ENCODE measurements at places on chromosomes 4 and X.
A peak's percentile ranks its signal among the peaks of the same experiment; 100 is the strongest.

GRCh38 chr4:38529189-38530115, 134.5 kb upstream of the KLF3 start:
- peak; percentile 6 for DNase-seq

- DNase-seq: no peak
Observed at GRCh38 chr4:127975121-127975770, 10.0 kb downstream of the ABHD18 start.

DNA sequence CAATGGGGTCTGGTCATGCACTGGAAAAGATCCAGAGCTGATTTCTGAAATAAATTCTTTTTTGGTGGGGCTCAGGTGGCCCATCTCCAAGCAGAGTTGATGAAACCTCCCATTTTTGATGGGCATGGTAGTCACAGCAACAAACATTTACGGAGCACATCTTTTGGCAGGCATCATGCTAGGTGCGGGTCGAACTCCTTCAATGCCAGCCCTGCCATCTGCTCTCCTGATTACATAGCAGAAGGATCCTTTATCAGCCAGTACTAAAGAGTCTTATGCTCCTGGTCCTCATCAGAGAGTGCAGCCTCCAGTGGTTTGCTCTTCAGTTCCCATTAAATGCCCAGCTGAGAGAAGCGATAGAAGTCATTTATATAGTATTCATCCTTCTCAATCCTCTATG, 121.7 kb downstream of the GRXCR1 start:
- no peak for DNase-seq

GRCh38 chrX:33142331-33142730, 69.0 kb downstream of the DMD start:
- DNase-seq: no peak

- DNase-seq: no peak
Observed at GRCh38 chrX:130049821-130050220, 60.5 kb downstream of the ELF4 start.

DNA sequence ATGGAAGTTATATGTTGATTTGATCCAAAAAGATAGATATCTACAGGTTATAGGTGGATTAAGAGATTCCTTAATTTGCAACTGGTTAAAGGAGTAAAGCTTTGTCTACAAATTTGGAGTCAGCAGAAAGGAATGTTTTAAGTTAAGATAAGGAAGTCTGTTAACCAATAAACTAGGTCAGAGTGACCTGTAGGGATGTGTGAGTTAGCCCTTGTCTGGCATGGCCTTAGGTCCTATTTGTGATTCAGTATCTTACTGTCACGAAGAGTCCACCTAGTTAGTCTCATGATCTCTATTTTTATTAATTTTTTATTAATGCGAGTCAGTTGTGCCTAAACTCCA, 230.8 kb downstream of the INPP4B start:
- no peak for DNase-seq

- DNase-seq: peak; percentile 3
Observed at GRCh38 chr4:146342600-146343192, 128.4 kb downstream of the REELD1 start.

- DNase-seq: peak; percentile 25
Observed at GRCh38 chrX:153875391-153876111, 10.4 kb downstream of the L1CAM start.

DNA sequence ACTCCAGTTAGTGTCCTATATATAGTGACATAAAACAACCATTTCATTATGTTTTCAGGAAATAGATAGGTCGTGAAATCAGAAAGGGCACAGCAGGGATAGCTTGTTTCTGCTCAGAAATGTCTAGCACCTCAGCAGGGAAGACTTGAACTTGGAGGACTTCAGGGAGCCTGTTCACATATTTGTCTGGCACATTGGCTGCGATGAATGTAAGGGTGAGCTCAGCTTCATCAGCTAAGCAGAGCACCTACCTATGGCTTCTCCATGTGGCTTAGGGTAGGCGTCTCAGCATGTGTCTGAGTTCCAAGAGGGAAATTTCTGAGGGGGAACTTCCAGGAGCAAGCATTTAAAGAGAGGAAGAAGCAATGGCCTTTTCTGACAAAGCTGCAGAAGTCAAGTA, 126.2 kb downstream of the PCDH10 start:
- DNase-seq: no peak

DNA sequence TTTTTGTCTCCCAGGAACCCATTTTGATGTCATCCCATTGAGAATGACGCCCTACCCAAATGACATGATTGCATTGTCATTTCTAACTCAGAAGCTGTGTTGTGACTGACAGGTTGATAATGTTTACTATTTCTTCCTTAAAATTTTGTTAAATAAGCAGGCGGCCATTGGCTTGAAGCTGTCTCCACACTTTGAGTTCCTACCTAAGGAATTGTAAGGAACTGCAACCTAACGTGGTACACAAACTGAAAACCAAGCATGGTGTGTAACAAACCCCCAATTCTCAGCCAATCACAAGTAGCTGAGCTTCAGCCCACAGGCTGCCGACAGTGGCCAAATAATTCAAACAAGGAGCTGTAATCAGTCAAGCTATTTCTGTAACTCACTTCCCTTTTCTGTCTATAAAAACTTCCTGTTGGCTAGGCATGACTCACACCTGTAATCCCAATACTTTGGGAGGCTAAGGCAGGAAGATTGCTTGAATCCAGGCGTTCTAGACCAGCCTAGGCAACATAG, 2.9 kb upstream of the MND1 start:
- no peak for DNase-seq

DNA sequence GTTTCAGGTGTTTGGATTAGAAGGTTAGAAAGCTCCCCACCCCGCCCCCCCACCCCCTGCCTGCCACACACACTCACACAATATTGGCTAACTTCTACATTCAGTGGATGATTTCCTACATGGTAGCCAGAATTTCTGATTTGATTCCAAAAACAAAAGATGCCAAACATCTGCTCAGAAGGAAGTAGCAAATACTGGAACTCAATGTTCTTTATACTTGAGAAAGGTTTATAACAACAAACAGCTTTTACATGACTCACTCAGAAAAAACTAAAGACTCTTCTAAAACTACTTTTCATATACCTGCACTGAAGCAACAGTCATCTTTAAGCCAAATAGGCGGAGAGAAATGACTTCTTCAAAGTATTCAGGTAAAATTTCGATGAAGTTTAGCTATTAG, 750.5 kb upstream of the POU3F4 start:
- no peak for DNase-seq

DNA sequence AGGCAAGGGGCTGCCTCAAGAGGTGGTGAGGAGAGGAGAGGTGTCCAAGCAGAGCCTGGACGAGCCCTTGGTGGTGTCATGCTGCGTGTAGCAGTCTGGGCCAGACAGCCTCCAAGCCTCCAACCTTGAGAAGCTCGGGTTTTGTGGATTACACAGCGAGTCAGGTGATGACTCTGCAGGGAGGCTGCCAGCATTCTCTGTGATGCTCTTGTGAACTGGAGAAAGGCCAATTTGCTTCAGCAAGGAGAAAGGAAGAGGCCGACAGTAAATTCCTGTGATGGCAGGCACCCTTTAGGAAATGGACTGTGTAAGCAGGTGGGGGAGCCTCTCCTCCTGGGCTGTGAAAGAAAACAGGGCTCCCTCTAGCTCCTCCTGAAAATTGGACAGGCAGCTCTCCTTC, 36.0 kb upstream of the CD99L2 start:
- no peak for DNase-seq

DNA sequence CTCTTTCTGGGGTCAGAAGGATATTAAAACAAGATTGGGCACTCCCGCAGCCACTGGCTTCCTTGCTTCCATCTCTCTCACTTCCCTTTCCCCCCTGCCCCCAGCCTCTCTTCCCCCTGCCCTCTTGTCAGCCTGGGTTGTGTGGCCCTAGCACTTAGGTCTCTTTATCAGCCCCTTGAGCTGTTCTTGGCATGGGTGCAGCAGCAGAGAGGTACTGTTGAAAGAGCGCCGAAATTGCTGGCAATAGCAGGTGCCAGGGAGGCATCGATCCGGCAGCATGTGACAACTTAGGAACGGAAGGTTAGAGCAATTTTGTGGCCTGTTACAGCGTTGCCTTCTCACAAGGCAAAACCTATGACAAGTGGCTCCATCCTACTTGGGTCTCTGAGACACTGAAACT, 333.1 kb upstream of the IGFBP7 start:
- no peak for DNase-seq

DNA sequence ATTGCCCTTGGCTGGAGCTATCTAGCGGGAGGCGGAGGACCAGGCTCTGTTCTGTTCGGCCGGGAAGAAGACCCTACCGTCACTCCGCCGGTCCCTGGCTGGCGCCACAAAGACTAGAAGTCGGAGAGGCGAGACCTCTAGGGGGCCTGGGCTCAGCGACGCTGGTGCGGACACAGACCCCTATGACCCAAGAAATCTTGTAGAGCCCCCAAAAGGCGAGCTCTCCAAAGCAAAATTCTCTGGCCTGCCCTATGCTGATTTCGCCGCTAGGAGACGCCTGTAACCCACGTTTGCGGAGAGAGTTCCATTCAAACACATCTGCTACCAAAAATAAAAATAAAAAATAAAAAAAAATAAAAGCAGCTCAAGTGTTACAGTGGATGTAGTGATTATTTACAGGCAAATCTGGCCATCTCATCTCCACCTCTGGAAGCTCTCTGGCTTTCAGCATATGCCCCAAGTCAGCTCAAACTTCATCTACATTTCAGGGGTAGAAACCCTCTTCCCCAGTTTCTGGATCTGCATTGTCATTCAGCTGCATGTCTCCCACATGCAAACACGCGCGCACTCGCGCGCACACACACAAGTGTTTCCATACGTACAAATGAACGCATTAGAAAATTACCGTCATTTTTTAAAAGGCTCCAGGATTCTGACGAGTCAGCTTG, 2.4 kb upstream of the PCDH10 start:
- no peak for DNase-seq

- no peak for DNase-seq
Observed at GRCh38 chr4:10593130-10593529, 91.4 kb downstream of the CLNK start.

- no peak for DNase-seq
Observed at GRCh38 chrX:137033774-137034507, at the start of gene GPR101. GPR101 (minus strand) TSS chrX:137033995; CDS start chrX:137031674, 2,321 bp downstream.

GRCh38 chr4:126375462-126376054, 1060.8 kb downstream of the FAT4 start:
- no peak for DNase-seq

DNA sequence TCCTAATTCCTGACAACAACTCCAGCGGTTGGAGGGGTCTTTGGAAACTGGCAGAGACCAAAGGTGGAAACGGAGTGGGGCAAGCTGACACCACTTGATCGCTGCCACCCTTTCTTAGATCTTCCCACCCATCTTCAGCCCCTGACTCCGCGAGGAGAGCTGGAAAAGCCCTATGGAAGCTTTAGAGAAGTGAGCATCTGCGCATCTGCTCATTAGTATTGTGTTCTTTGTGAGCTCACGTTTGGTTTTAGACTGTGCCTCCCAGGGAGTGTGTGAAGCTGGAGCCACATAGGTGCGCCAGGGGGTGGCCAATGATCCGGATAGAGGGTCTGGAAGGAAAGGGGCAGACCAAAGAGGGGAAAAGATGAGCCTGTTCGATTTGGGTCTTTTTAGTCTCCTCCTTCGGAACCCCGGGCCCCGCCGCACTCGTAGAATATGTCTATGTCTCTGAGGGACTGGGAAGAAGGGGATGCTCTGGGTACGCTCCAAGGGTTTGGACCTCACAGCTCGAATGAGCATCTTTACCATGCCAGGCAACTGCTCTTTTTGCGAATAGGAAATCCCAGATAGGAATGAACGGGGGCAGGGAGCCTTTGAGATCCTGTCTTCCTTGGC, 578 bp upstream of the DKK2 start:
- no peak for DNase-seq

DNA sequence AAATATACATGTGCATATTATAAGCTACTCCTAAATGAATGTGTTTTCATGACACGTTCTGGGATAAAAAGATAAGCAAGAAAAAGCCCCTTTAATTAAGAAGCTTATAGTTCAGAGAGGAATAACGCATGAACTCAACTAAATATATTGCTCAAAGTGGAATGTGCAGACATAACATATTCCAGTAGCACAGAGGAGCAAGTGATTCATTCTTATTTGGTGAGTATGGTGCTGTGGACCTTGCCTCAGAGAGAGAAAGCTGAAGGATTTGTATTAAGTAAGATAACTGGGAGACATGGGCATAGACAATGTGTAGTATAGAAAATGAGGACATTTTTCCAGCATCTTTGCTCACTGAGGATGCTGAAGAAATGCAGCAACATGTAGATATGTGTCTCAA, 76.8 kb downstream of the CFAP299 start:
- no peak for DNase-seq

GRCh38 chrX:39653691-39654090, 444.1 kb downstream of the BCOR start:
- DNase-seq: no peak

DNA sequence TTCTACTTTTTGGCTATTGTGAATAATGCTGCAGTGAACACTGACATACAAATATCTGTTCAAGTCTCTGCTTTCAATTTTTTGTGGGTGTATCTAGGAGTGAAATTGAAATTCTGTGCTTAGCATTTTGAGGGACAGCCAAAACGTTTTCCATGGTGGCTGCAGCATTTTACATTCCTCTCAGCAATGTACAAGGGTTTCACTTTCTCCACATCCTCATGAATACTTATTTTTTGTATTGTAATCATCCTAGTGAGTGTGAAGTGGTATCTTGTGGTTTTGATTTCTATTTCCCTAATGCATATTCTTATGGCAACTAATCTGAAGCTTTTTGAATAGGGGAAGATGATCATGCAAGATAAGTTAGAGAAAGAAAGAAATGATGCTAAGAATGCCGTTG, 40.3 kb downstream of the HSPA4L start:
- DNase-seq: no peak

- DNase-seq: no peak
Observed at GRCh38 chrX:108254636-108255035, 163.1 kb downstream of the ATG4A start.

DNA sequence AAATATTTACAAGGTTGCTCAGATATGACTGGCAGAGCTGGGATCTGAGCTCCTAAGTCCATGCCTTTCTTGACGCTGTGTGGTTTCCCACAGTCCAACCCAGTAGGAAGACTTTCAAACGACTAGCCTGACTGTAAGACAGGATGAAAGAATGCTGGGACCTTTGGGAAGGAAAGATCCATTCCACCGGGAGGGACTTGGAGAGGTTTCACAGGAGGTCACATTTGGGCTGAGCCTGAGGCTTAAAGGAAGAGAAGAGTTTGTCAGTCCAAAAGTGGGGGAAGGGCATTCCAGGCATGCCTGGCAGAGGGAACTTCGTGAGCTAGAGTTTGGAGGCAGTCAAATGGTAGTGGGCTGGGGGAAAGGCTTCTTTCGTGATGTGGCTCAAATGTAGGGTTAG, 1.5 kb downstream of the STARD8 start:
- no peak for DNase-seq
